ENCODE measurements at places on chromosomes 1 and 21. TPM values are rescaled to one million over a fixed set of nuclear protein-coding genes. Genes with fewer than 3 reads are reported as not detected.

DNA sequence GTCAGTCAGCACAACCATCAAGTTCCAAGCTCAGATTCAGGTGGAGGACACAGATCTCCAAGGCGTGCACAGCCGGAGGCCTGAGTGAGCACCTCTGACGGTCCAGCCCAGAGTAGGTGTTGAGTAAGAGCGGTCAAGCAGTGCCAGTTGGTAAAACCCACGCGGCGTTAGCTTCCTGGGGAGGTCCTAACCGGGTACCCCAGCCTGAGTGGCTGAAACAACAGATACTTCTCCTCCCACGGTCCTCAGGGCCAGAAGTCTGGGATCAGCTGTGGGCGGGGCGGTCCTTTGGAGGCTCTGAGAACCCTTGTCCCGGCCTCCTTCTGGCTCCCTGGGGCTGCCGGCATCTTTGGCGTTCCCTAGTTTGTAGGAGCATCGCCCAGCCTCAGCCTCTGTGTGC, 94.4 kb downstream of the PRDM16 start:
- no peak for DNase-seq

DNA sequence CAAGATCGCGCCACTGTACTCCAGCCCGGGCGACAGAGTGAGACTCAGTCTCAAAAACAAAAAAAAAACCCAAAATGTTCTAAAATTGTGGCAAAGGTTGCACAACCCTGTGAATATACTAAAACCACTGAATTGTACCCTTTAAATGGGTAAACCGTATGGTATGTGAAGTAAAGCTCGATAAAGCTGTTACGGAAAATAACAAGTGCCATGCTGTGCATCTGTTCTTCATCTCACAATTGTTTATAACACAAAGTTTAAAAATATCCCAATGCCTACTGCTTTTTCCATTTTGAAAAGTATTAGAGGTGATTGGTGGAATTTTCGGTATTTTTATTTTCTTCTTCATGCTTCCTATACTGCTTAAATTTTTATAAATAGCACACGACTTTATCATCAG, 111.5 kb downstream of the ENAH start:
- DNase-seq, result no peak

Gene AKR7A3
- 0.50 TPM for total RNA-seq

Gene USP16
- 25.7 TPM for total RNA-seq

Gene TTC24
- total RNA-seq, result not detected

Gene ANGPTL1
- not detected for total RNA-seq

Gene HMCN1
- 6.4 TPM for total RNA-seq

Measured in mammary epithelial cell (primary cell).